Lower lobe of right lung (tissue), 2 donors: ENCODE measurements at places on chromosomes 16 and 17. TPM values are rescaled to one million over a fixed set of nuclear protein-coding genes. Genes with fewer than 3 reads are reported as not detected.

GRCh38 chr17:17683710-17684365 lies 2.6 kb downstream of the RAI1 start:
- no peak for DNase-seq

GRCh38 chr16:87150262-87150661 lies 166.9 kb downstream of the C16orf95 start:
- DNase-seq: no peak

- no peak for DNase-seq
Observed at GRCh38 chr16:87141402-87141801, 175.8 kb downstream of the C16orf95 start.

DNA sequence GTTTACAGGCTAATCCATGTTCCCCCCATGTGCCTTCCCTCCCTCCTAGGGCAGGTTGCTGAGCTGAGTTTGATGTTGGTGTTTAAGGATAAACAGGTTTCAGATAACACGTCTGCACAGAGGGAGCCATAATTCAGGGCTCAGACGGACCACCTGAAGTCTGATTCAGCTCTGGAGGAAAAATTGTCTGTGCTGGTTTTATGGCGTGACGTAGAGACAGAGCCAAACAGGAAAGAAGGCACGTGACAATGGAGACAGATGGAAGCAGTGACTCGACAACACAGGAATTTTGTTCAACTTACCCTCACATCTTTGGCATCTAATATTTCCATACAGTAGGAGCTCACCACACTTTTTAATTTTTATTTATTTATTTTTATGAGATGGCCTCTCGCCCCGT lies 10.7 kb upstream of the USP10 start:
- no peak for DNase-seq

- DNase-seq: no peak
Observed at GRCh38 chr17:34300652-34301370, 15.3 kb downstream of the CCL11 start.

DNA sequence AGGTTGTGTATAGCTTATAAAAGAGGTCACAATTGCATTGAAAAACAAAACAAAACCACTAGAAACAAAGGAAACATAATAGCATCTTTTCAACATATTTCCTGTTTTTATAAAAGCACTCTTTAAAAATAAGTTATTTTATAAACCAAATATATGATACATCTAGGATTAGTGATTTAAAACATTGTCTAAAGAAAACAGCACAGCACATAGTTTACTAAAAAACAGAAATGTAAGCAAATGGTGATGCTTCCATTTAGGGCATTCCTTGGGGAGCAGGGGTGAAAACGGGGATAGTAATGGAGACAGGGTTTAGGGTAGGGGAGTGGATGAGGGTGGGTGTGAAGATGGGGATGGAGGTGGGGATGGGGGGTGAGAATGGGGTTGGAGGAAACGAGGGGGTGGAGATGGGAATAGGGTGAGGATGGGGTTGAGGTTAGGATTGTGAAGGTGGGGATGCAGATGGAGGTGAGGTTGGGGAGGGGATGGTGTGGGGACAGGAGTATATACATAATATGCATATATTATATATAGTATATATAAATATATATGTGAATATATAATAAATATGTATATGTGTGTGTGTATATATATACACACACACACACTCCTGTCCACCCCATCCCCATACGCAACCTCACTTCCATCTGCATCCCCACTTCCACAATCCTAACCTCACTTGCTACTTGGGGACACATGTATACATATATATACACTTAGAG lies 1519.5 kb downstream of the CDH11 start:
- DNase-seq: no peak

DNA sequence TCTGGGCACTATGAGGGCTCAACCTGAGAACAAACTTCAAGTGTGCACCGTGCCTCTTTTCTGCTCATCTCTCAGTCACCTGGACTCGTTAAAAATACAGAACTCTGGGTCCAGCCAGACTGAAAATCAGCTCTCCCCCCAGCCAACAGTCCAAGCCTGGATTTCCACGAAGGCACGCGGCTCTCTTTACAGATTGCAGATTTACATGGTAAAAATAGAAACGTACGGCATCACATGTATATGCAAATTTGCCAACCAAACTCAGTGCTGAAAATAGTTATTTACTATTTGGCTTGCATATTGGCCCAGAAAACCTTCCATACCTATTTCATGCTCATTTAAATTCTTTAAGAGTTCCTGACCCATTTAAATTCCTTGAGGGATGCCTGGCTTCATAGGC lies 315.8 kb downstream of the MAF start:
- no peak for DNase-seq

- no peak for DNase-seq
Observed at GRCh38 chr16:87323727-87324410, 6.7 kb upstream of the C16orf95 start.

DNA sequence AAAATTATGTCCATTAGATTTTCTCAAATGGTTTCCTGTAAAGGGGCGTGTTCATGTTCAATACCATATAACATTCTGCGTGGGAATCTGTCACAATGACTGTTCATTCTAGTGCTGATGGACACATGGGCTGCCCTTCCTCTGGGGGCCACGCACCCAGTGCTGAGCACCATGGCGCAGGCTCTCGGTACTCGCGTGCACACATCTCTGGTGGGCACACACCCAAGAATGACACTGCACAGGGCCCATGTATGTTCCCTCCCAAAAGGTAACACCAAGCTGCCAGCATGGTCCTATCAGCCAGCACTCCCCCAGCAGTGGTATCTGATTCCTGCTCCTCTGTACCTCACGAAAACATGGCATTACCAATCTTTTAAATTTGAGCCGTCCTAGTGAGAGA lies 13.7 kb downstream of the B9D1 start:
- no peak for DNase-seq

DNA sequence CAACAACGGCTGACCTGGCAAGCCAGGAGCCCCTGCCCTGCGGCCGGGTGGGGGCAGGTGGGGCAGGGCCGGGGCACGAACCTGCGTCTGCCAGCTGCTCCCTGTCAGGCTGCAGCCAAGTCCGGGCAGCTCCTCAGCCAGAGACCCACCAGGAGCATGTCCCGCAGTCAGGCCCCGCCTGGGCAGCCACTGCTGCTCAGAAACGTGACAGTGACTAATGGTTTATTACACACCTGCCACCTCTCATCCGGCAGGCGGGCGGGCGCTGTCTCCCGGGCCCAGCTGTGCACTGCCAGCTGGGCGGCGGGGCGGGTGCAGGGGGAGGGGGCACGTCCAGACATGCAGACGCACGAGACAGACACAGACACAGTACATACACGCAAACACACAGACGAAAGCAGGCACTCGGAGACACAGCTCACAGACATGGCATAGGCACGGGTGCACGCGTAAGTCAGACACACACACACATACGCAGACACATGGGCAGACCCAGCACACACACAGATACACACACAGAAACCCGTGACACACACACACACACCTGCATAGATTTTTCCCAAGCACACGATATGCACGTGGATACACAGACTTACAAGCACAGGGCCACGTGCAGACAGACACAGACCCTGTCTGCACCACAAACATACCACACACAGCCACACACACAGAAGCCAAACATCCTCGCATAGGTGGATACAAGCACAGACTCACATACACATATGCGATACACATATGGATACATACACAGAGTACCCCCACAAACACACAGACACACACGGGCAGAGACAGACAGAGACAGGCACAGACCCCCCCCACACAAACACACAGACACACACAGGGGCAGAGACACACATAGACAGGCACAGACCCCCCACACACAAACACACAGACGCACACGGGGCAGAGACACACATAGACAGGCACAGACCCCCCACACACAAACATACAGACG lies 248.3 kb upstream of the CIBAR2 start:
- DNase-seq: peak; percentile 68

DNA sequence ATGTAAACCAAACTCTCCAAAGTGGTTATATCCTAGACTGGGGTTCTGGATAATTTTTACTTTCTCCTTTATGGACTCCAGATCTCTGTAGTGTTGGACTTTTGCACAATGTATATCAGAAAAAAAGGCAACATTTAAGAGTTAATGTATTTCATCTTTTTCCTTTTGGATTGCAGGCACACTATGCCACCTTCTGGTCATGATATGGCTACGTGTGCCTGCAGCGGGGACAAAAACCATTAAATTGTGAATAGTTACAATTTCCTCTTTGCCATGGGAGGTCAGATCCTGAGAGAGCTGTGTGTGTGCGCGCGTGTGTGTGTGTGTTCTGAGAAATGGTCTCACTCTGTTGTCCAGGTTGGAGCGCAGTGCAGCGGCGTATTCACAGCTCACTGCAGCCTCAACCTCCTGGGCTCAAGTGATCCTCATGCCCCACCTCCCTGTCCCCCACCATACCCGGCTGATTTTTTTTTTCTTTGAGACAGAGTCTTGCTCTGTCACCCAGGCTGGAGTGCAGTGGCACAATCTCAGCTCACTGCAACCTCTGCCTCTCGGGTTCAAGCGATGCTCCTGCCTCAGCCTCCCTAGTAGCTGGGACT lies 4.3 kb upstream of the SGF29 start:
- no peak for DNase-seq

- DNase-seq: no peak
Observed at GRCh38 chr16:85571563-85571812, 41.6 kb upstream of the GSE1 start.

GRCh38 chr17:72514891-72515290 lies 394.1 kb downstream of the SOX9 start:
- no peak for DNase-seq

DNA sequence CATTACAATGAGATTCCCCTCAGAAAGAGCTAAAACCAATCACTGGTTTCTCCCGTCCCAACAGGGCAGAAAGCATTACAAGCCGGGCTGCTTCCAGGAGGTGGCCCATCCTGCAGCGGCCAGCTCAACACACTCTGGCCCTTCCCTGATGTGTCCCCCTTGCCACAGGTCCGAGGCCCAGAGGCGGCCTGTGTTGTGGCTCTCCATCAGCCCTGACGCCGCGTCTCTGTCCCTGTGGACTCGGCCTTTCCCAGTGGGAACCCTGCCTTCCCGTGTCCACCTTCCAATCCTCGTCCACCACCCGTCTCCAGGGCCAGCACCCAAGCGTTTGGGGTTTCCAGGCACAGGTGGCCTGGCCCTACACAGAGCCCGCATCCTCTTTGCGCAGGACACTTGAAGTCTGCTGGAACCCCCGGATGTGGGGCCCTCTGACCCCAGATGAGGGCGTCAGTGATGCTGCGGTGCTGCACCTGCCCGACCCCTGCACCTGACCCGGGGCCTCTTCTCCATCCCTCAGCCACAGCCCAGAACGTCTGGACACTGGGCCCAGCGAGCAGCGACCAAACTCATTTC lies 21.1 kb downstream of the RAB40B start:
- no peak for DNase-seq

- DNase-seq: no peak
Observed at GRCh38 chr16:21694609-21695008, 30.8 kb downstream of the OTOA start.

- DNase-seq: no peak
Observed at GRCh38 chr17:80842456-80843013, 149.1 kb upstream of the CHMP6 start.

DNA sequence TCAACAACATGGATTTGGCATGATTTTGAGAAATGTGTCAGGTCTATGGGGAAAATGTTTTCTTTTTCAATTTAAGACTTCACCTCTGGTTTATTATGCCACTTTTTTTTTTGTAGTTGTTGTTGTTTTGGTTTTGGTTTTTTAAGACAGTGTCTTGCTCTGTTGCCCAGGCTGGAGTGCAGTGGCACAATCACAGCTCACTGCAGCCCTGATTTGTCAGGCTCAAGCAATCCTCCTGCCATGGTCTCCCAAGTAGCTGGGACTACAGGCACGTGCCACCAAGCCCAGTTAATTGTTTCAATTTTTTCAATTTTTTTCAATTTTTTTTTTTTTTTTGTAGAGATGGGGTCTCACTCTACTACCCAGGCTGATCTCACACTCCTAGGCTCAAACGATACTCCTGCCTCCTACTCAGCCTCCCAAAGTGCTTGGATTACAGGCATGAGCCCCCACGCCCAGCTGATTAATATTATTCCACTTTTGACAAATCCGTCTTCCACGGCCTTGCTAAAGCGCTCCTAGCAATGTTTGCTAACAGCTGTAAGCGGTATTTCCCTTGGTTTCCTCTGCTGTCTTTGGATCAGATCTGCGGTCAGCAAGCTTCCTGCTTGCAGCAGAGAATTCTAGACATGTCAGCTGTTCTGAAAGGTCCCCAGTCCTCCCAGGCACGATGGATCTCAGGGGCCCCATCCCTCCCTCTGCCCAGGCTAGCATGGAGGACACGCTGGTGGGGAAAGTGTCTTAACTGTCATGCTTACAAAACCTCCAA lies 7.0 kb upstream of the MILR1 start:
- DNase-seq: peak; percentile 53

GRCh38 chr16:74725651-74726455 lies 25.2 kb upstream of the MLKL start:
- no peak for DNase-seq

GRCh38 chr16:47995354-47995753 lies 160.4 kb downstream of the ABCC12 start:
- no peak for DNase-seq

GRCh38 chr16:17294856-17295255 lies 175.9 kb downstream of the XYLT1 start:
- DNase-seq: no peak

- DNase-seq: no peak
Observed at GRCh38 chr16:30028438-30029076, 2.5 kb downstream of the TLCD3B start.

DNA sequence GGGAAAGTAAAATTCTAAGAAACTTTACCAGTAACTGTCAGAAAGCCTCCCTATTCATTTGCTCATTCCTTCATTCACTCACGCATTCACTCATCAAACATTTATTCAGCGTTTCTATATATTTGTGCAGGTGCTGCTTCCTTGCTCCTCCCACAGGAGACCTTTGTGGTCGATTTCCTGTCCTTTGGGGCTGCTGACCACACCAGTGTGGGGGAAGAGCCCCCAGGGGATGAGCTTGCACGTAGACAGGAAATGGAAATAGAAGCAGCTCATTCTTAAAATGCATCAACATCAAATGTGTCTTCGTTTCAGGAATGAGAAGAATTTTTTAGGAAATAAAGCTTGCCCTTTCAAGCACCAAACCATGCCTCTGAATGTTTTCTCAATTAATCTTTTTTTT lies 9.6 kb downstream of the PIK3R6 start:
- no peak for DNase-seq

The RPA1 gene
- total RNA-seq: 67.1 TPM

The SLC9A5 gene
- total RNA-seq: 2.8 TPM

The TERB1 gene
- total RNA-seq: not detected

The RNF112 gene
- total RNA-seq: 1.8 TPM

The SPATA32 gene
- not detected for total RNA-seq

The PSMD3 gene
- total RNA-seq: 79.3 TPM

The COL1A1 gene
- total RNA-seq: 142 TPM

The CYGB gene
- total RNA-seq: 30.2 TPM

The NTN1 gene
- 7.8 TPM for total RNA-seq

The TAOK2 gene
- 66.2 TPM for total RNA-seq

The ACLY gene
- 105 TPM for total RNA-seq

The TP53TG3F gene
- total RNA-seq: not detected

The FLYWCH1 gene
- 34.7 TPM for total RNA-seq

The PGAP6 gene
- 55.8 TPM for total RNA-seq

The KIF18B gene
- total RNA-seq: 0.89 TPM

The CNGB1 gene
- 0.35 TPM for total RNA-seq

The EVPL gene
- 36.8 TPM for total RNA-seq
